ENCODE measurements at places on chromosomes 4 and X.

GRCh38 chr4:172953896-172954568, 214.6 kb upstream of the GALNT7 start:
- no peak for DNase-seq

GRCh38 chr4:82561786-82562563, at the start of gene TMEM150C:
Gene TMEM150C, minus strand, starts transcription at chr4:82561988. Its CDS starts 57,331 bp downstream, at chr4:82504657.
- no peak for DNase-seq

DNA sequence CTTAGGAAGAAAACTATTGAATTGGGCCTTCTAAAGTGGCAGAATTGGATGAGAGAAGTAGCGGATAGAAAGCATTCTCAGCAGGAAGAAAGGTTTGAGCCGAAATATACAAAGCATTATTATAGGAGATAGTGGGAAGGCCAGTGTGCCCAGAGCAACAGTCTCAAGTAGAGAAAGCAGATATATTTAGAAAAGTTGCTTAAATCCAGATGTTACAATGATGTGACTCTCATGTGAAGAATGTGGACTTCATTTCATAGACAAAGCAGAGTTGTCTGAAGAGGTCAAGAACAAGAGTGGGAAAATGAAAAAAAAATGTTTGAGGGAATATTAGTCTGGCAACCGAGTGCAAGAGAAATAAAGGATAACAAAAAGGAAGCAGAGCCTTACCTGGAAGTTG, 66.9 kb downstream of the SYNPO2 start:
- DNase-seq = no peak

DNA sequence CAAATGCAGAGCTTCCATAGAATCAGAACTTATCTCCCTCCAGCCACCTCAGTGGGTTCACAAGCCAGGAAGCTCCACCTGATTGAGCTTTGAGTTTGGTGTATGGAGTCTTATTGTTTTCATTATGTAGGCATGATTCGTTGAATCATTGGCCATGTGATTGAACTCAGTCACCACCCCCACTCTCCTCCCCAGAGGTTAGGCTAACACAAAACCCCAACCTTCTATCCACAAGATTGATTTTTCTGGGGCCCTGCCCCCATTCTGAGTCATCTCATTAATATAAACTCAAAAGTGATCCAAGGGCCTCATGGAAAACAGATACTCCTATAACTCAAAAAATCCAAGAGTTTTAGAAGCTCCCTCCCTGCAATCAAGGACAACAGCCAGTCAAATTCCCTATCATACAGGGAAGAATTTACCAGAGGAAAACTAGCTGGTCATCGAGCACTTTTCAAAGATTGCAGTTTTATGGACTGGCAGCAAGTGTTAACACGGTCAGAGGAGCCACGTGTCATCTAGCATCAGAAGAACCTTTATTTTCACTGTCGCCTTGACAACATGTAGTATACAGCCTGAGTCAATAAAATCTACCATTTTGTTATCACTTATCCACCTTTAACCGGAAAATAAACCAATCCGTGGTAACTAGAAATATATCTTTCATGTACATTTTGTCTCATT, 35.9 kb upstream of the GUCY1B1 start:
- no peak for DNase-seq

DNA sequence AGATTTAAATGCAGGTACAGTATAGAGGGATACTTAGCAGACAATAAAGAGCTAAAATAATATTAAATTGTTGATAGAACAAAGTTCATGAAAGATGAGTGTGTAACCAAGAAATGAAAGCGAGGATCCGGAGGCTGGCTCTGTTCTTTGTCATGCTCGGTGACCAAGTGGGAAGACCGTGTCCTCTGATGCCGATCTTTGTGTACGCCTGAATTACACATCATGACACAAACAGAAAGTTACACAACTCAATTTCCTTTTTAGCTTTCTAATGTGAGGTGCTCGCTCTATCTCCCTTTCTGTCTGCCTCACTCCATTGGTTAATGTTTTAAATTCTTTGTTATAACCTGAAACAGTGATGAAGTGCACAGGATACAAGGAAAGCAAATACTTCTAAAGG, 114.8 kb upstream of the NEIL3 start:
- DNase-seq = no peak

- no peak for DNase-seq
Observed at GRCh38 chr4:1611501-1611870, 72.6 kb downstream of the FAM53A start.

DNA sequence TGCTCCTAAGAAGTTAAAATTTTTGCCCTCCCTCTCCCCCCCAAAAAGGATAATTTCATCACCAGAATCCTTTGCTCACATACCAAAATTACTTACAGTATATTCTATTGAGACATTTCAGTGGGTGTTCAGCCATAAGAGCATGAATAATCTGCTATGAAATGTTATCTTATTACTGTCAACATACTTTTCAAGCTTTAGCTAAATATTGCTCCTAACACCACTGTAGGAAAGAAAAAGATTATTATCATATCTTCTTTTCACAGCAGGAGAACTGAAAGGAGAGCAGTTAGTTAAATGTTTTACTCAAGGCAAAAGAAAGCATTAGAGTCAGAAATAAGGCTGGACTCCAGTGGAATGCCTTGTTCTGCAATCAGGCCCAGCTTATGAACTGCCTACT, 231.0 kb upstream of the GYPA start:
- DNase-seq = no peak

GRCh38 chrX:13489454-13489853, 79.9 kb upstream of the EGFL6 start:
- no peak for DNase-seq

GRCh38 chrX:68307769-68308168, 125.5 kb downstream of the OPHN1 start:
- DNase-seq = no peak

- no peak for DNase-seq
Observed at GRCh38 chr4:173573286-173573685, 43.3 kb upstream of the HAND2 start.

- no peak for DNase-seq
Observed at GRCh38 chrX:129006491-129006890, 516.8 kb downstream of the SMARCA1 start.
